Activated CD8-positive, alpha-beta T cell treated with anti-CD3 and anti-CD28 coated beads, Interleukin-2, amount 10 ng/mL, durations not matched to agents 7 days and 5 days (primary cell): ENCODE measurements at places on chromosomes 4 and X. TPM values are rescaled to one million over a fixed set of nuclear protein-coding genes. Genes with fewer than 3 reads are reported as not detected.

Gene KIAA1210
- total RNA-seq, result not detected

Gene FAM53A
- 0.45 TPM for total RNA-seq

DNA sequence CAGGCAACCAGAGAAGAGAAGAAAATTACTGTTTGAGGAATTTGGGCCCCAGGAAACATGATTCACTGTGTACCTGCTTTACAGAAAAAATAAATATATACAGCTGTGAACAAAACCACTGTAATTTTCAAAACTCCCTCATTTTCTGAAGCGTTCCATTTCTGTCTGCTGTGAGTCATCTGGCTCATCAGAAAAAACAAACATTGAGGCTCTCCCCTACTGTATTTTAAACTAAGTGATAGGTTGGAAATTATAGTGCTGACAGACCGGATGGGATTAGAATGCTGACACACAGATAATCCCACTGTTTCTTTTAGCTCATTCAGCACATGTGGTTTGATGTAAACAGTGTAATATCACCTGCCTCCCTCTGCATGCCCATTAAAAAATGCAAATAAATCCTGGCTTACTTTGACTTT, 847.0 kb downstream of the TRIML1 start:
- H3K4me1 ChIP-seq, result no peaks in the 10 kb centered on the region
- no peak overlapping the region for H3K4me3 ChIP-seq

GRCh38 chrX:132369617-132370326, 119.1 kb downstream of the MBNL3 start:
- H3K4me3 ChIP-seq, result no peak overlapping the region
- no peaks in the 10 kb centered on the region for H3K27me3 ChIP-seq
- H3K36me3 ChIP-seq, result no peaks in the 10 kb centered on the region
- no peaks in the 10 kb centered on the region for H3K4me1 ChIP-seq
- DNase-seq, result no peak

DNA sequence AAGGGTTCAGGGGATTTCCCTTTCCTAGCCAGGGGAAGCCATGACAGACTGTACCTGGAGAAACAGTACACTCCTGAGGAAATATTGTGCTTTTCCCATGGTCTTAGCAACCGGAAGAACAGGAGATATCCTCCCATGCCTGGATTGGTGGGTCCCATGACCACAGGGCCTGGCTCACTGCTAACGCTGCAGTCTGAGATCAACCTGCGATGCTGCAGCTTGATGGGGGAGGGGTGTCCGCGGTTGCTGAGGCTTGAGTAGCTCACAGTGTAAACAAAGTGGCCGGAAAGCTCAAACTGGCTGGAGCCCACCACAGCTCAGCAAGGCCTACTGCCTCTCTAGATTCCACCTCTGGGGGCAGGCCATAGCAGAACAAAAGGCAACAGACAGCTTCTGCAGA, 819.5 kb downstream of the TECRL start:
- no peak for DNase-seq
- no peak overlapping the region for H3K27ac ChIP-seq
- H3K4me1 ChIP-seq, result no peaks in the 10 kb centered on the region
- no peaks in the 10 kb centered on the region for H3K36me3 ChIP-seq

DNA sequence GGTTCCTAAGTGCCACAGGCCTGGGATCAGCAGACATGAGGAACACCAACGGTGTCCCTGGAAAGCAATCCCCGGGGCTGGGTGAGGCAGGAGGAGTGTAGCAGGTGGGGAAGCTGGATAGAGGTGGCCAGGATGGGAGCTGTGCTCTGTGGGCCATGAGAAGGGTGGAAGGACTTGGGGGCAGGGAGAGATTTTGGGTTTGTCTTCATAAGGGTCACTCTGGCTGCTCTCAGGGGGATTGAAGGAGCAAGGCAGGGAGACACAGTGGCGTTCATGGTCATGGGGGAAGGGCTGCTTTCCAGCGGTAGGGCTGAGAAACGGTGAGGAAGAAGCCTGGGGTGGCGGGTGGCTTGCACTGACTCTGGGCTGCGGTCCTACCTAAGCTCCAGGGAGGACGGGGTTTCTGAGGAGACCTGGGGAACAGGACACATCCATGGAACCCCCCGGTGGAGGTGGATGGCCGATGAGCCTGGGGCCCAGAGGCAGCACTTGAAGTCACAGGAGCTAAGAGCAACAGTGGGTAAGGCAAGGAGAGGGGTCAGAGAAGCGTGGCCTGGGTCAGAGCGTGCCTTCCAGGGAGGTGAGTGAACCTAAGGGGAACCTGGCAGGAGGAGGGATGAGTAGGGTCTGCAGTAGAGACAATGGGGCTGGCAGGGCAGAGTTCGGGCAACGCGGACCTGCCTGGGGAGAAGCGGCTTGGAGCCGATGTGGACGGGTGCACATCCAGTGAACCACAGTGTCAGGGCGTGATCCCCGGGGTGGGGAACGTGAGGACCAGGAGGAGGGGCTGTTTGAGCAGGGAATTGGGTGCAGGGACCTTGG, 12.4 kb upstream of the CTBP1 start:
- peaks cover 30% of the 10 kb centered on the region for H3K36me3 ChIP-seq
- H3K27me3 ChIP-seq, result no peaks in the 10 kb centered on the region
- H3K4me1 ChIP-seq, result peaks cover 25% of the 10 kb centered on the region
- no peak for DNase-seq
- no peak overlapping the region for H3K27ac ChIP-seq

GRCh38 chr4:139853309-139853708, 187.7 kb downstream of the MGST2 start:
- H3K27me3 ChIP-seq, result peaks cover 5% of the 10 kb centered on the region
- peaks cover 25% of the 10 kb centered on the region for H3K4me1 ChIP-seq
- no peaks in the 10 kb centered on the region for H3K36me3 ChIP-seq
- DNase-seq, result no peak
- H3K4me3 ChIP-seq, result no peak overlapping the region

DNA sequence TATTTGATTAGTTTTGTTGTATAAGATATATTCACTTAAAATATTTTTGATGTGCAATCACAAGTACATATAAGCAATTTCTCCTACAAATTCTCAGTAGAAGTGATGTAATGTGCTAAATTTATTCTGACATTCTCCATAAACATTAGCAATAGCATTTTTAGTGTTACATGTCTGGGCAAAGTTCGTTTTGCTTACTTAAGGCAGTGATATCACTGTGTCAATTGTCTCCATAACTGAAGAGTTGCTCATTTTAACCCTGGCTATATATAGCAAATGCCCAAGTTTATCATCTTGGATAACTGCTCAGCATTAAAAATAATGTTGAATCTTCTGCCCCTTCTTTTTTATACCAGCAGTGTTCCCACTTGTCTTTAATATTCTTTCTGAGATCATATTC, 340.0 kb upstream of the NDST4 start:
- H3K27me3 ChIP-seq, result no peaks in the 10 kb centered on the region
- H3K4me3 ChIP-seq, result no peak overlapping the region
- no peak for DNase-seq
- H3K27ac ChIP-seq, result no peak overlapping the region
- no peaks in the 10 kb centered on the region for H3K36me3 ChIP-seq

GRCh38 chr4:11537846-11538245, 109.2 kb upstream of the HS3ST1 start:
- no peak for DNase-seq
- no peak overlapping the region for H3K4me3 ChIP-seq
